ENCODE measurements at places on chromosomes 7 and 10.
A peak's percentile ranks its signal among the peaks of the same experiment; 100 is the strongest.

DNA sequence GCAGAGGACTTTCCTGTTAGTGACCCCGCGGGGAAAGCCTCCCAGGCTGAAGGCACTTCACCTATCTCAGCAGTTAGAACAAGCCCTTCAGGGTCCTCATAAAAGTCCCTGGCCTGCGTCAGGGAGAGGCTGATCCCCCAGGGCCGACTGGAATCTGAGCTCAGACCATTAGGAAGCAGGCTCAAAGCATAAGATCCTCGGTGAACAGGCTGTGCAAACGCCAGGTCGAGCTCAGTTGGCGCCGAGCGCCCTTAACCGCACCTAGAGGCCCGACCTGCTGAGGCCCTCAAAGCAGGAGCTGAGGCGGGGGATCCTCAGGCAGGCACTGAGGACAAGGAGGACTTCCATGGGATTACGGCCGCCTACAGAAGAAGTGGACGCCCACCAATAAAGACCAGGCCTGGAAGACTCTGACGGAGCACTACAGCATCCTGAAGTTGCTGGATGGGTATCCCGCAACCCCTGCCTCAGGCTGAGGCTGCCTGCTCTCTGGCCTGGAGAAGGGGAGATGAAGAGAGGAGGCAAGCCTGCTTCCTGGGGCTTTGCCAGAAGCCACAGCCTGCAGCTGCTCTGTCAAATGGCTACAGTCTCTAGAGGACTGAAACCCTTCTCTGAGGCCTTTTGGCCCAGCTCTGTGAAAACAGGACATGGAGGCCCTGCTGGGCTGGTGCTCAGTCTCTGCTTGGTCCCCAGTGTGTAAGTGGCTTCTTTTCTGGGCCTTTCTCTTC is 29.9 kb downstream of the LIPJ start:
- DNase-seq: no peak

- DNase-seq: no peak
Observed at GRCh38 chr7:30785786-30786185, 14.6 kb downstream of the MINDY4 start.

DNA sequence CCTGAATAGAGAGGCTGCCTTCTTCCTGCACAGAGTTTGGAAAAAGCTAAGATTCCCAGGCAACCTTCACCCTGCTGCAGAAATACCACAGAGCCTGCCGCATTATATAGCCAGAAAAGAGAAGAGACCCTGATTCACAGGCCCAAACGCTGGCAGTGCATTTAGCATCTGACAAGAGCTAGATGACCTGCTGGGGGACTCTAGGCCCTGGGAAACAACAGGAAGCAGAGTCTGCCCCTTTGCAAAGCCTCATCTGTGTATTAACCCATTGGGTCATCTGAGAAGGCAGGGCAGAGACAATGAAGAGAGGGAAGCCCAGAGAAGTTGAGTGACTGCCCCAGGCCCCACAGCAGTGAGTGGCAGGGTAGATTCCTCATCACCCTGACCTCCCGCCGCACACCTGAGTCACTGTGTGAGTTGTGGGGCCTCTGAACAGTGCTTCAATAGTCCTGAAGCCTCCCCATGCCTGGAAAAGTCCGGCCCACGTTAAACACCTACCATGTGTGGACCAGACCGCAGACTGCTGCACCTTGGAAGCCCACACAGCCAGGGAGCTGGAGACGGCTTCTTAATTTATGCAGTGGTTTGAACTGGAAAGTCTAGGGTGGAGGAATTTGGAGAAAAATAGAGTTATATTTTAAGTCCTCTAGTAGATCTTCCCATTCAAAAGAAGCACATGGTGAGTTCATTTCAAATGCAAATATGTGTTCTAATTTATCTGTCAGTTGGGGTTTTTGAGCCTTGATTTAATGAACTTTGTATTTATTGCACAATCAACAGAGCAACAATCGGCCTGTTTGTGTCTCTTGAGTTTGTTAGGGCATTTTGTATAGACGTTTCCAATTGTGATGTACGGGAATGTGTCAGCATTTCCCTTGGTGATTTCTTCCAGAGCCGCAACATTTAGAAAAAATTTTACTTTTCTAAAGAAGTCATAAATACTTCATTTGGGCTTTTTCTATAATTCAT is 80.4 kb upstream of the GPR26 start:
- DNase-seq: no peak

GRCh38 chr7:79405368-79405767 is 48.1 kb downstream of the MAGI2 start:
- DNase-seq: no peak

- DNase-seq: peak; percentile 36
Observed at GRCh38 chr10:90437452-90437851, 420.4 kb downstream of the HTR7 start.

DNA sequence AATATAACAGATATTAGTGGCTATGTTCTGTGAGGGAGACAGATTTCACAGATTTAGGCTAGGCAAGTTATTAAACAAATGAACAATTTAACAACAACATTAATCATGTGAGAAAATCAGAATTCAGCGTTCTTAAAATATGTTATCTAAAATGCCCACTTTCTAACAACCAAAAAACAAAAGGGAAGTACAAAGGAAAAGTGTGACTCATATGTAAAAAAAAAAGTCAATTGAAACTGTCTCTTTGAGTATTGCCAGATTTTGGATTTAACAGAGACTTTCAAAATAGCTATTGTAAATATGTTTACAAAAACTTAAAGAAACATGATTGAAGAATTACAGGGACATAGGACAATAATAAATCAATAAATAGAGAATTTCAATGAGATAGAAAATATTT is 34.8 kb upstream of the ARHGAP22 start:
- DNase-seq: no peak

DNA sequence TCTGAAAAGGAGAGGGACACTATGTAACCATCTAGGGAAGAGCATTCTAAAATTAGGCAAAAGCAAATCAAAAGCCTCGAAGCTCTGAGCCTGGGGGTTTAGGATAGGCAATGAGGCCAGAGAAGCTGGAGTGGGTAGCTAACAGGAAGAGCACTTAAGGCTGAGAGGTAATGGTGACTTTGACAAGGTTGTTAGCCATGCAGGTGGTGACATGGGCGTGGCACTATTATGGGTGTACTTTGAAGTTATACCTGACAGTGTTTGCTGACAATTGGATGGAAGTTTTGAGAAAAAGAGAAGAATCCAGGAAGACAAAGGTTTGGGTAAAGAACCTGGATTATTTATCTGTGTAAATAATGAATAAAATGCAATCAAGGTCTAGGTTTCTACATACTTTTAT is 383.0 kb upstream of the SEMA3C start:
- no peak for DNase-seq

GRCh38 chr7:100688326-100688860 is 5.7 kb downstream of the GIGYF1 start:
- no peak for DNase-seq

DNA sequence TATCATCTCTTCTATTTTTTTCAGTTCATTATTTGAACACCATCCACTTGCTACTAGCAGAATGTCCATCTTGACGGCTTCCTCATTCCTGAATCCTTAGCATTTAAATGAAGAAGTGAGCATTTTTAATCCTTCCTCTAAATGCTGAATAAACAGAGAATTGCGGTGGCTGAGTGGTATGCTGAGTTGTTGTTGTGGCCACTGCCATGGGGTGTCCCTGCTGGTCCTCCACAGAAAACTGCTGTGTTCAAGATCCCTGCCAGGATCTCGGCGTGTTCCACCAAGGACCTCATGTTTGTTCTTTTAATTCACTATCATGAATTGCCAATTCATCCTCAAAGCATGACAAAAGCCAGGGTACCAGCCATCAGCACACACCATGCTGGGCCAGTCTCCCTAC is 48.9 kb upstream of the HABP2 start:
- no peak for DNase-seq

- peak; percentile 78 for DNase-seq
Observed at GRCh38 chr10:3887885-3888476, 103.0 kb upstream of the KLF6 start.

DNA sequence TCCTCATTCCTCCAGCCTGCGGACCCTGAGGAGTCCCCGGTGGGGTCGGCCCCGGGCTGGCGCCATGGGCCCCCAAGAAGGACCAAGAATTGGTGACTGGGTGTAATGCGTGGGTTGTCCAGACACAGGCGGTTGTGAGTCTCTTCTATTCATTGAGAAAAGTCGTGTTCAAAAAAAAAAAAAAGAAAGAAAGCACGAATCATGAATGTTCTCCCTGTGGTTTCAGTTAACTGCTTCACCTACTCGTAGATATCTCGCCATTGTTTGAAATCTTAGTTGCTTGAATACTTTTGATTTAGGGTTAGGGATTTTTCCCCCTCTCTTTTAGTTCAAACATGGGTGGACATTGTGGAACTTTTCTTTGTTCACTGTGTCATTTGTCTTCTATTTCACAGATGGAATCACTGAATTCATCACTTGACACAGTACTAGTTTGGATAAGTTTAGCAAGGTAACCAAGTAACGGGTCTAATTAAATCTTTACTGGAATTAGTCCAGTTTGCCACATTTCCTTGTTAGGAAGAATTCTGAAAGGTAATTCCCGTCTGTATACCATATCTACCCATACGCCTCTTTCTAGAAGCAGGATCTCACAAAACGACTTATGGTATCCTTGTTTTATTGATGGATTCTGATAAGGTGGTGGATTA is 775 bp downstream of the STARD3NL start:
- peak; percentile 54 for DNase-seq

GRCh38 chr10:4263601-4263921 is 478.6 kb upstream of the KLF6 start:
- no peak for DNase-seq

- peak; percentile 1 for DNase-seq
Observed at GRCh38 chr7:84912993-84913635, 273.7 kb downstream of the SEMA3D start.

DNA sequence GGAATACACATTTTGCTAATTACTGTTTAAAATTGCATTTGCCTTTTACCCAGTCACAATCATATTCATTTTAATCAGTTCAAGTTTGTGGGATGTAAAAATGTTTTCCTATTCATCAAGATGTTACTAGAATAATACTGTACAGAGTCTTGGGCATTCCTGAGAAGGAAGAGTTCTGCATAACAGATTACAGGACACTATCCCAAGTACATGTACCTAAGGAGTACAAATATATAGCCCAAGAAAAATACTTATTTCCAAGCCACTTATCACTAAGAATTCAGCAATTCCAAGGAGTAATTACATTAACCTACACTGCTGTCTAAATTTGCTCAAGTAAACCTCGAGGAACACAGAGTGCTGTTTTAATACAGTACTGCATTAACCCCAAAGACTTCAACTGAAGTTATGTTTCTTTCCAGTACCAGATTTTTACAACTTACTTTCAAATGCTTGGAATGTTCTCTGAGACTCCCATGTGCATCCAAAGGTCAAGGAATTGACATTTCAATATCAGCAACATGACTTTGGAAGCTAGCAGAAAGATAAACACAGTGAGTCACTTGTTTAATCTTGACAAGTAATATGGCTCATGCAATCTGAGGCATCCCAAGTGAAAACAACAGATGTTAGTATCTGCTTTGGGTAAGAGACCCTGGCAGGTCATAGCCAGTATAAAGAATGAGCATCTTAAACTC is 125.4 kb upstream of the BET1 start:
- peak; percentile 91 for DNase-seq

GRCh38 chr7:92092210-92092609 is 42.1 kb downstream of the CYP51A1 start:
- DNase-seq: no peak

DNA sequence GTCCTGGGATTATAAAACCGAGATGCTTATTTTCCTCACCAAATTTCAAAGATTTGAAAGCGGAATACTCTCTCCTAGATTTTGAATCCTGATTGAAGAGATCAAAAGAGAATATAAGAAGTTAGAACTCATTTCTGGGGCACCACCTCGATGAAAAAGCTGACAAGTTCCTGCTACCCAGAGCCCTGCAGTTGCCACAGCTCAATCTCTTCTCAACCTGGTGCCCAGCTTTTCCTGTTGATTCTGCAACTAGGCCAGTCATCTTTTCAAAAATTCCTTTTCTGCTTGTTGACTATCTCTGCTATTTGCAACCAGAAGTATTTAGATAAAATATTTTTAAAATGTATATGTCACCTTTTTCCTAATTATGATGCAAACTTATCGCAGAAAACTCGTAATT is 45.0 kb downstream of the MTPN start:
- DNase-seq: no peak

- peak; percentile 28 for DNase-seq
Observed at GRCh38 chr10:44864051-44864450, 47.1 kb upstream of the TMEM72 start.

DNA sequence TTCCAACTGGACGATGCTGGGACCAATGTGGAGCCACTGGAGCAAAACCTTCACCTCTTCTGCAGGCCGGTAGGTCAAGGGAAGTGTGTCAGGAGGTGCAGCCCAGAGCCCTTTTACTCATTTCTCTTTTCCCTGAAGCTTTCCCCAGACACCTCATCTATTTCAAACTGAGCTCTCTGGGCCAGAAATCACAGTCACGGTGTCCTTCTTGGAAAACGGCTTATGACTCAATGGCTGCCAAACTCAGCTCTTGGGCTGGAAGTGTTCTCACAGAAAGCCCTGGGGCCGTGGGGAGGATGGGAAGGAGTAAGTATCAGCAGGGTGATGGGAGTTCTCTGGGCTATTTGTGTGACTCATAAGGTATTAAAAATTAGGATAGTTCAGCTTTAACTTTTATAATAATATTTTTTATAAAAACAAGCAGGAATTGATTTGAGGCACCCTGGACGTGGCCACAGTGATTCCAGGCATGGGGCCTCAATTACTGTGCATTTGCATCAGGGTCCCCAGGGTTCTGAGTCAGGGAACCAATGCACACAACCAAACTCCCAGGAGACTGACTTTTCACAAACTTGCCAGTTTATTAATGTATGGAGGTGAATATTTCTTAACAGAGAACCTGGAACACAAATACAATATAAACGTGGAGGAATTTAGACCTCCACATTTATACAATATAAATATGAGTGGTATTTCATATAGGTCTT is 187.4 kb upstream of the TMEM72 start:
- peak; percentile 28 for DNase-seq

DNA sequence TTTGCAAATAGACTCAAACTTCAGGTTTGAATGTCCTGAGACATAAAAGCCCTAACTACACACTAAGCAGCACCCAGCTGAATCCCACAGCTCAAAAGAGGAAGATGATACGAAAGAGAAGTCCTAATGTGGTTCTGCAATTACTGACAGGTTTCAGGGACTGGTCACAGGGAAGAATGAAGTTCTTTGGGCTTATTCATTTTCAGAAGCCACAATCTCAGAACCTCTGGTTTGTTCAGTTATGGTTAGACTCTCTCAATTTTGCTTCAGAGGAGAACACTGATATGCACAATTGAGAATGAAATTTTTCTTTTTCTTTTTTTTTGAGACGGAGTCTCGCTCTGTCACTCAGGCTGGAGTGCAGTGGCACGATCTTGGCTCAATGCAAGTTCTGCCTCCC is 94.6 kb upstream of the FAM180A start:
- DNase-seq: no peak

- DNase-seq: peak; percentile 79
Observed at GRCh38 chr10:69801434-69802315, at the start of gene COL13A1. Gene COL13A1 (plus strand): TSS chr10:69801906. CDS start chr10:69802424, 518 bp downstream.
